Suppressor macrophage treated with lipopolysaccharide for 4 hours (primary cell): ENCODE measurements at places on chromosomes 5 and 9.
A peak's percentile ranks its signal among the peaks of the same experiment; 100 is the strongest.

- DNase-seq, result no peak
These were observed 49.0 kb upstream of the ATG10 start for GRCh38 chr5:81922854-81923279.

DNA sequence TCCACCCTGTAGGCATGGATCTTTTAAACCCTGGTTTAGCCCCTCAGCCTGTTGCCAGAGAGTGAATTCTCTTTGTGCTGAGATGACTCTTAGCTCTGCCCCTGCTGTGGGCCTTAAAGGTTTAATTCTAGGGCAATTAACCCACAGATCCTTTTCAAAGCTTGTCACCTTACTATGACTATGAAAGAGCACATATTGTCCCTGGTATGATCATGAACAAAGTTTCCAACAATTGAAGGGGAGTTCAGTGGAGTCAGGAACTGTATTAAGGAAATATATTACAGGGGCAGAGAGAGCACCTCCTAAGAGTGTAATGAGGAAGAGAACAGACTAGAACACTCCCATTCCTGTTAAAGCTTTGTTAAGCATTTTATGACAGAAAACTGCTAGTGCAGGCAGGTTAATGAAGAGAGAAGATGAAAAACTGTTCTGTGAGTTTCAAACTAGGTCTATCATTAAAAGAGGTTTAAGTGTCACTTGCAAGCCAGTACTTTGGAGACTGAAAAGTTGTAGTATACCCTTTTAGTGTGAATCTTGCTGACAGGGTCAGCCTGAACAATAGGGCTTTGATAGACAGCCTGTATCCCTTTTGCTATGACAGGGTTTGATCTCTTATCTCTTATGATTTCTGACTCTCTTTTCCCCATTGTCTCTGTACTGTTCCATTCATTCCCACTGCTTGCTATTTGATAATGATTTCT is 104.2 kb upstream of the ELL2 start:
- DNase-seq, result no peak

DNA sequence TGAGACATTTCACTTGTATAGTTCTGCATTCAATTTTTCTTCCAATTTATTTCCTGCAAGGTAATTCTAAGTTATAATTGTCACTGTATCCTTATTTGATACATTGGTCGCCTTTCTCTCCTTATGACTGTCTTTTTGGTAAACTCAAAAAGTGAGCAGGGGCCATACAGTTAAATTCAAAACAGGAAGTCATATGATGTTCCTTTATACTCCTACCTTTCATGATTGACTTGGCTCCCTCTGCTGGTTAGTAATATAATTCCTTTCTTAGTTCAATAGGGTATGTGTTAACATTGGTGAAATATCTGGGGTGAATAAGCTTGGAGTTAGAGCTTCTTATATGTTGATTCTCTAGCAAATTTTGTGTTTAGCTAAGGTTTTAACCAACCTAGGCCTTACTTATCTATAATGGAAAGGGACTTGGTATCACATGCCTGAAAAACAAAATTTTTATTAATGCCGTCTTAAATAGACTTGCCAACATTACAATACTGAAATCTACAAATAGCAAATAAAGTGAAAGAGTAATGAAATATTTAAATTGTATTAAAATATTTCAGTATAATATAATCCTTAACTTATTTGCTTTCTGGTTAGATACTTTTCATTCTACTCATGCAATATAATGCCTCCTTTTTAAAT is 6.0 kb upstream of the NIPBL start:
- peak; percentile 90 for DNase-seq

DNA sequence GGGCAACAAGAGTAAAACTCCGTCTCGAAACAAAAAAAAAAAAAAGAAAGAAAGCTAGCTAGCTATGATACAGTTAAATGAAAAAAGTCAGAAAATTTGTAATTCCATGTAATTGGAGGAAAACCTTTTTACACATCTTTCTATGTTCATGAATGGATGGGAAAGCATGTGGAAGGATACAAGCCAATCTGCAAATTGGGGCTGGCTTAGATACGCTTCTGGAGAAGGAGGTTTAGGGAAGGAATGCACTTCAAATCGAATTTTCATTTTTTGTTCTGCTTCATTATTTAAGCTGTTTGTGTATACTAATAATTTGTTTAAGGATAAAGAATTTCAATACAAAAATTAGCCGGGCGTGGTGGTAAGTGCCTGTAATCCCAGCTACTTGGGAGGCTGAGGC is 6.7 kb downstream of the VDAC1 start:
- DNase-seq, result no peak

DNA sequence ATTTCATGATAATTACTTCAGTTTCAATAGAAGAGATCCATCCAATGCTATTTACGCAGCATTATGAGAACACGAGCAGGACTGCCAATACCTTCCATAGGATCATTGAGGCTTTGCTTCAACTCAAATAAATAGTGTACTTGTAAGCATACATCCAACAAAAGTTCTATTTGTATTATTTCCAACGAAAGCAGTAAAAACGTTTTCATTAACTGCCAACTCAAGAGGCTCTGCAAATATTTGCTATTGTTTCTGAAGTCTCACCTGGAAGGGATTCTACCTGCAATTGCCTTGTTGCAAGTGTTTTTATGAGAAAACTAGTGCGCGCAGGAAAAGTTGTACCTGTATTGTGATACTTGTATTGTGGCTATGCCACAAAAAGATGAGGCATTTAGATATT is 11.0 kb upstream of the GNPDA1 start:
- no peak for DNase-seq

- no peak for DNase-seq
These were observed 336.7 kb downstream of the CCDC171 start for GRCh38 chr9:15889555-15889954.

DNA sequence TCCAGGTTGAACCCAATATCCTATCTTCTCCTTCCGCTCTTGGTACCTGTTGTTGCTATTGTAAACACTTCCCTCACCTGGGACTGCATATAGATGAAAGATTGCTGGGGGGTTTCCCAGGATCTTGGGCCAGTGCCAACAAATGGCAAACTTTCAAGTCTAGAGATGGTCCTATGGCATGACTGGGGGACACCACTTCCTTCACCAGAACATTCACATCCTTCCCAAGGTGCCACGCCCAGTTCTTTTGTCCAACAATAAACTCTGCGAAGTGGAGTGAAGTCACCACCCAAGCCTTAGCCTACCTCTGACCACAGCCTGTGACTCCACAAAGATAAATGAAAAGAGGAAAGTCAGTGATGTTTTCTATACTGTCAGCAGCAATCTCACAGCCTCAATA is 34.4 kb downstream of the DOCK8 start:
- DNase-seq, result peak; percentile 35

DNA sequence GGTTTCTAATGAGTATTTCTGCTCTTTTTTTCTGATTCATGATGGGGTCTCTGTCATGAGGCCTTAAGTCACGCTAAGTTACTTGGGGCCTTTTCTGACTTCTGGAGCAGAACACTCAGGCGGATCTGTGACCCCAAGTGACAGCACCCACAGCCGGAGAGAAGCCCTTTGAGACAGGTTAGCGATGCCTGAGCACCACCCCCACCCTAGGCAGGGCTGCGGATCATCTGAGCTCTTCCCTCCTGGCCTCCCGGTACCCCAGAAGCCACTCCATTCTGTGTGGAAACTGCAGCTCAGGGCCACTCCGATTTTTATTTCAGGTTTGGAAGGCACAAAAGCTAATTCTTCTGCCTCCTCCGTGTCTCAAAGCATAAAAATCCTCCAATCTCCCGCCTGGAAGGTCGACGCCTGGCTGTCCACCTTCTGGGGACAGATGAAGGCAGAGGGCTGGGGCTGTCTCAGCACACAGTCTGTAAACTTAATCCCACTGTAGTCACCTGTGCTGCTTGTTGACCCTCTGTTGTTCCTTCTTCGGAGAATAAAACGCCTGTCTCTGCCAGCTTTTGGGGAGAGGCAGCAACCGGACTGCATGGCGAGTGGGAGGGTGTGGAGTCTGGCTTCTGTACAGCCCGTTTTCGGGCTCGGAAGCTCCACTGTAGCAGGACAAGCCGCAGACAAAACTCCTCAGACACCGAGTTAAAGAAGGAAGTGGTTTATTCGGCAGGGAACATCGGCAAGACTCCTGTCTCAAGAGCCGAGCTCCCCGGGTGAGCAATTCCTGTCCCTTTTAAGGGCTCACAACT is 88.8 kb downstream of the SPRY4 start:
- DNase-seq, result no peak

GRCh38 chr9:2872931-2873323 is 29.0 kb upstream of the PUM3 start:
- no peak for DNase-seq

DNA sequence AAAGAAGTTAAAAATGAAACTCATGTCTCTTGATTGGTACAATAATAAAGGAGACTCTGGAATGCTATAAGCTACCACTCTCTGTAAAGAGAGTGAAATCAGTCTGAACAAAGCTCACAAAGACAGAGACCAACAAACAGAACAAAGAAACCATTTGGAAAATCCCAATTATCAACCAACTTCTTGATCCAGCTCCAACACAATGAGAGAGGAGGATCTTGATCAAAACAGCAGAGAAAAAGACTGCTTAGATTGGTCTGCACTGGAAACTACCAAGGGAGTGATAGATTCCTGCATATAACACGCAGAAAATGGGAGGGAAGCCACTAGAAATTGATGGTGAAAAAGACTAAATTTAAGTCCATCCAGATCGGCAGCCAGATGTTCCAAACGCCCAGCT is 23.1 kb upstream of the RNF38 start:
- DNase-seq, result no peak

DNA sequence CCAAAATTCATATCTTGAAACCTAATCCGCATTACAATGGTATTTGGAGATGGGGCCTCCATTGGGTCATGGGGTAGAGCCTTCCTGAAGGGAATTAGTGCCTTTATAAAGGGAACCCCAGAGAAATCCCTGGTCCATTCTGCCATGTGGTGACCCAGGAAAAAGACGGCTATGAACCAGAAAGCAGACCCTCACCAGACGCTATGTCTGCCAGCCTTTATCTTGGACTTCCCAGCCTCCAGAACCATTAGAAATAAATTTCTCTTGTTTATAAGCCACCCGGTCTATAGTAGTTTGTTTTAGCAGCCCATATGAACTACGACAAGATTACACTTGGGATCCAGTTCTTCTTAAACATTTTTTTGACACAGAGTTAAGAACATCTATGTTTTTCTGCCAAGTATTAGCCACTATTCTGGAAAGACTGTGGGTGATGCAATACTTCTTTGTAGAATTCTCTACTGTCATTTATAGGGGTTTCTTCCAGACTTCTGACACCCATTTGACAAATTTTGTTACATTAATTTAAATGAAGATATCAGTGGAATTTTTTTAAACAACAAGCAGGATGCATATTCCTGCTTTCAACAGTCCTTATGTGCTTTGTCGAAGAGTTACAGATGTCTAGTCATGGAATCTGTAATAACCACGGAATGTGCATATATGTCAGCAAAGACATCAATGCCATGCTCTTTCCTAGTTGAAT is 572.4 kb downstream of the NR2F1-AS1 start:
- DNase-seq, result no peak

DNA sequence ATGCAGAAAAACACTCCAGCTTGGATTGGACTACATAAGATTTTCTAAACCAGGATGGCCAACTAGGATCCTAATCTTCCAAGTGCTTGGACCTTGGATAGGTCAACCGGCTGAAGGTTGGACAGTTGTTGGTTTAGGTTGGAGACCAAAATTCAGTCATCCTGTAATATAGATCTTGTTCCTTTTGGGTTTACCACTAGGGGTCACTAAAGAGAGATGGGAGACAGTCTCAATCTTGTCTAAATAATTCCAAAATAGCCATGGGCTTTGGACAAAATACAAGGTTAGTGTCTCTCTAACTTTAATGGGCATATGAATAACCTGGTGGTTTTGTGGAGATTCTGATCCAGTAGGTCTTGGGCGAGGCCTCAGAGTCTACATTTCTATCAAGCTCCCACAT is 148.7 kb upstream of the ERCC6L2 start:
- DNase-seq, result peak; percentile 64

DNA sequence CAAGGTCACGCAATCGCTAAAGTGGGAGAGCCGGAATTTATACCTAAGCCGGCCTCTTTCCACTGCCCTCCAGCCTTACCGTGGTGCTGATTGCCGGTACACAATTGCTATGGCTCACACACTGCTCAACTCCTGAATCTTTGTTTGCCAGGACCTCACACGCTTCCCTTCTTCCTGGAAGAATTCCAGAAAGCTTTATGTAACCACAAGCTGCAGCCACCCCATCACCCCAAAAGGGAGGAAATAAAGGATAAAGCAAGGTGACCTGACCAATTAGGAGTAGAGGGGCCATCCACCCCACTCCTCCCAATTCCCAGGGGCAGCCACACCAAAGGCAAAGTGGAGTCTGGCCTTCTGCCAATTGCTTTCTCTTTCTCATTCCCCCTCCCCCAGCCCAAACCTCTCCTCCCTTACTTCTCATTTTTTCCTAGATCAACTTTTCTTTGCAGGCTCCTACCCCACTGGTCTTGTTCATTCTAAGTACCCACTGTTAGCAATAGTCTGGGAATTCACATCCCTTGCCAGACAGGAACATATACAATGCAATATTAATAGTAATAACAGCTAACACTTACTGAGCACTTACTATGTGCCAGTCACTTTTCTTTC is 18.0 kb upstream of the CDC23 start:
- DNase-seq, result peak; percentile 22
